ENCODE measurements at places on chromosomes 4 and X.

DNA sequence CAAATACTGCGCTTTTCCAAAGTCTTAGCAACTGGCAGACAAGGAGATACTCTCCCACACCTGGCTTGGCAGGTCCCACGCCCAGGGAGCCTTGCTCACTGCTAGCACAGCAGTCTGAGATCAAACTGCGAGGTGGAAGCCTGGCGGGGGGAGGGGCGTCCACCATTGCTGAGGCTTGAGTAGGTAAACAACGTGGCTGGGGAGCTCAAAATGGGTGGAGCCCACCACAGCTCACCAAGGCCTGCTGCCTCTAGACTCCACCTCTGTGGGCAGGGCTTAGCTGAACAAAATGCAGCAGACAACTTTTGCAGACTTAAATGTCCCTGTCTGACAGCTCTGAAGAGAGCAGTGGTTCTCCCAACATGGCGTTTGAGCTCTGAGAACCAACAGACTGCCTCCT, 23.0 kb upstream of the NFKB1 start:
- no peak for DNase-seq

DNA sequence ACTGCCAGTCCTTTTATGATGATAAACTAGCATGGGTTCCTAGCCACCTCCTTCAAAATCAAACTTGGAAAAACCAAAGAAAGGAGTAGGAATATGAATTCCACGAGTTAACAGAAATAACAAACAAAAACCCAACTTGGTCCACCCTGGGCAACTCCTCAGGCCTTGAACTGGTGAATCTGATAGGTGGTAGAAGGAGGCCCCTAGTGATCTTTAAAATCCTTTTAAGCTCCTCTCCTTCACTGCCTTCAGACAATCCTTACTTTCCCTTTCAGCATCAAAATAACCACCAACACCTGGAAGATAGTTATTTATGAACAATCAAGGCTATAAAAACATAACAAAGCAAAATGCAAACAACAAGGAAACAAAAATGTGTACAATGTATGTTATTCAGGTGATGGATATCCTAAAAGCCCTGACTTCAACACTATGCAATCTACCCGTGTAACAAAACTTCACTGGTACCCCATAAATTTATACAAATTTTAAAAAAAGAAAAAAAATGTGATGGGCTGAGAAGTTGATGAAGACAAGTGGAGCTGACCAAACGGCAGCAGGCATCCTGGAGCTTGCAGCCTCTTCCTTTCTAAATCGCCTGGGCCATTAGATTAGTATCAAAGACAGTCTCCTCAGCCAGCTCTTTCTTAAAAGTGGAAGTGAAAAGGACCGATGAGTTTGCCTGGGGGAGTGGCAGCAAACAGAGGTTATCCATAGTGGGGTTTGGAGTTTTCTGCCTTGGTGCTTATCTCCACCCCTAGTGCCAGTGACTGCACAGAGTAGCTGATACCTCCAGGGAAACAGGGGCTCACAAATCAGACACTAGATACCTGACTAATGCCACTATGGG, 179.6 kb downstream of the TMA16 start:
- DNase-seq: no peak

DNA sequence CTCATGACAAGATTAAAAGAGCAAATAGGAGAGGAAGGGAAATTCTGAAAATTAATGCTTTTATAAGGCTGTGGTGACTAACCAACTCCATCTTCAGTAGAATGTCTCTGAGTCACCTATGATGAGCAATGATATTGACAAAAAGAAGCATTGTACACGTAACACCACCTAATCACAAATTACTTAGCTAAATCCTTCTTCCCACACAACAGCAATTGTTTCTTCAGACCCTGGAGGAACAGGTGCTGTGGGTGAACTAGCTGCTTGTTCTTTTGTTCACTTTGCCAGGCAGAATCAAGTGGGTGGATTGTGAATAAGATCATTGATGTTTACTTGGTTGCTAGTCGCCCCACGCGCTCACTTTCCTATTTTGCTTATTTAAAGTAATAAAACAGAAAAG, 315.5 kb downstream of the CAMK2D start:
- no peak for DNase-seq

DNA sequence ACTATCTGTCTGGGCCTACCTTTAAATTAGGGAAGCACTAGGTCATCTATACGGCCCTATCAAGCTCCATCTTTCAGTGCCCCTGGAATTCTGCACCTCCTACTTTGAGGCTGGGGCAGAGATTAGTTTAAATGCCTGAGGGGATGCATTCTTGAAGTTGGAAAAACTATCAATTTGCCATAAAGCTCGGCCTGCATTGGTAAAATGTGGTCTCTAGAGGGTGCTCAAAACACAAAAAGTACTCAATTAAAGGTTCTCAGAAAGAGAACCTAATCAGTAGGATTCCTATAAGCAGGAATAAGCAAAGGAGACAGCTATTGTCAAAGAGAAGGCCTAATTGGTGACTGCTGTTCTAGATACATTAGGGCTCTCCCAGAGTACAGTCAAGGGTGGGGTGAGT, 111.7 kb downstream of the AMER1 start:
- no peak for DNase-seq

DNA sequence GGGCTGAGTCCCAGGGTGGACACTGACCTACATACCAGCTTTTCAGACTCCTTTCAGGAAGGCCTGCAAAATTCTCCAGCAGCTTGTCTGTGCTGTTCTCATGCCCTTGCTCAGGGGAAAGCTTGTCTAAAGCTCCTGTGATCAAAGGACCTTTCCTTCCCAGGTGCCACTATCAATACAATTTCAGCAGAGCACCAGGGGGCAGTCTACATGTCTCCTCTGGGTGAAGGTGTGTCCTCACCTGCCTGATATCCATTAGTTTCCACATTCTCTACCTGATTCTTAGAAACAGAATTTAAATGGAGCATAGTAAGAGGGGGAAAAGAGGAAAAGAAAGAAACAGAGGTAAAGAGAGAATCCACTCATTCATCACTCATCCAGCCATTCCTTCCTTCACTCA, 114.2 kb downstream of the PPARGC1A start:
- no peak for DNase-seq

DNA sequence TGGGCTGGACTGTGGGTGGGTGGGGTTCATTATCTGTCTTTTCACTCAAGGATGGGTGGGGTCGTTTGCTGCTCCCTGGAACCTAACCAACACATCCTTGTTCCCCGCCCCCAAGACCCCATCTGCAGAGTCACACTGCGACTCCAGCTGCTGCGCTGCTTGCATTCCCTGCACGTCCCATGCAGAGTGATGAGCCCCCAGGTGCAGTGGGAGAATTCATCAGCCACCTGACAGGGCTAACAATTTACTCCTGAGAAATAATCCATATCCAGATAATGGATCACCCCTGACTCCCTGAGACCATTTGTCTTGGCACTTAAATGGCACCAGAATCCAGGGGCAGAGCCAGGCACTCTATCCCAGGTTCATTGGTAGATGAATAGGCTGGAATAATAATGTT, 12.4 kb upstream of the ARHGAP36 start:
- no peak for DNase-seq

DNA sequence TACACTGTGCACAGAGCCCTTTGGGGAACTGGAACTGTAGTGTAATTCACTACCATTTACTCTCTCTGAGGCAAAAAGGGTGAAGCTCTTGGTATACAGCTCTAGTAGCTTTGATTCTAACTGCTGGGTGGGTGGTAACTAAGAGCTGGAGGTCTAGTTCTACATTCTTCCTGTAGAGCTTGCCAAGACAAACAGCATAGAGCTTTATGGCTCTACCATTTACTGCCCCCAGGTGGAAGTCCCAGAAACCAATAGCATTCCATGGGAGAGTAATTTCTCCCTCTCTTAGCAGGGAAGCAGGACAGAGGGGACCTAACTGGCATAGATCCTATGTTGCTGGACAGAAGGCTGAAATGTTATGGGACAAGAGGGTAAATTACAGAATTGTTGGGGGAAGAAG, 26.7 kb downstream of the HDAC8 start:
- no peak for DNase-seq

GRCh38 chrX:47863187-47863586, 26.5 kb downstream of the ZNF81 start:
- no peak for DNase-seq

DNA sequence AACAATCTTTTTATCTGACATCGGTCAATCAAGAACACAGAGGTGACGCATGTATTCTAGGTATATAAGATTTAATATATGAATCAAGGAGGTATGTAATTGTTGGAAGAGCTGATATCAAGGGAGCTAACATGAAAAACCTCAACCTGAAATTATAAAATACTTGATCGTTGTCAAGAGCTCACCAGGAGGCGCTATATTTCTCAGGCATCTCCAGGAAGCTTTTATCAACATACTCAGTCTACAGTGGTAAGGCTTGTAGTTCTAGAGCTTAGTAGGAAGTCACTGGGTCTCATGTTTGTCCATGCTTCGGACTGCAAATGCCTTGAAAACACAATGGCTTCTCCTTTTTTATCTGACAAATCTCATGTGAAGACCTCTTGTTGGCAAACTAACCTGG, 156.1 kb downstream of the GRXCR1 start:
- no peak for DNase-seq

GRCh38 chr4:145061318-145061920, 36.6 kb downstream of the ANAPC10 start:
- no peak for DNase-seq

DNA sequence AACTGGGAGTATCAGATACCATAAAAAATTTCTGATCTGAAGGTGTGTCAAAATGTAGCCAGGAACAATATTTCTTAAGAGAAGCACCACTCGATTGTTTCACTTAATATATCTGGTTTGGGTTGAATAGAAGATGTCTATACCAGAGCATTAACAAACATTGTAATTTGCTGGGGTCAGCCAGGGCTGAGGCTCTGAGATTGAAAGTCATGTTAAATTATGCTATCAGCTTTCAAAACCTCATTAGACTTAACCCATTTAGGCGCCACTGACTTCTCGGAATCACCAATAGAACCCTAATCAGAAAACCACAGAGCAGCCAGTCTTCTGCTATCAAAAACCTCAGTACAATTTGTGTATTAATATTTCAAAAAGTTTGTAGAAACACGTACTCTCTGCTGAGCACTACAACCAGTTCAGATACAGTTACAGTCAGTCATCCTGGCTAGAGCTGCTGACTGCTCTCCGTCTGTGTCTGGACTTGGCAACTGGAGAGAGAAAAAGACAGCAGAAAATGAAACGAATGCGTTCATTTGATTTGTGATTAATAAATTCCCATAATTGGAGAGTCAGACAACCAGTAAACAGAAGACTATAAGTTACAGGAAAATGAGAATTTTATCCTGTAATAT, 848.6 kb upstream of the PABPC4L start:
- no peak for DNase-seq

DNA sequence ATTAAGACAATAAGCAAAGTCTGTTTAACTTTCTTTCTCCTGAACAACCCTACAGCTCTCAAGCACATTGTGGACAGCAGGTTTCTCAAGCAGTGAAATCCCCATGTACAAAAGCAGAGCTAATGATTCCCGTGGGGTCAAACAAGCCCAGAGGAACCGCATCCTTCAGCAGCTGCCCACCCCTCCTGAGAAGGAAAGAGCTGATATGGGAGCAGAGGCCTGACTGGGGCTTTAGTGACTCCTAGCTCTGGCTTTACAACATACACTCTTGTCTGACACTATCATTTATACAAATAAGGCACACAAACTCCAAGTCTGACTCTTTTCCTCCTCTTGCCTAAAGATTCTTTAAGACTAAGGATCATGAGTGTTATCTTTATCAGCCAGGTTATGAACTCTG, 32.8 kb downstream of the HDAC8 start:
- no peak for DNase-seq

GRCh38 chr4:173528378-173529321, 1.4 kb downstream of the HAND2 start:
- no peak for DNase-seq

DNA sequence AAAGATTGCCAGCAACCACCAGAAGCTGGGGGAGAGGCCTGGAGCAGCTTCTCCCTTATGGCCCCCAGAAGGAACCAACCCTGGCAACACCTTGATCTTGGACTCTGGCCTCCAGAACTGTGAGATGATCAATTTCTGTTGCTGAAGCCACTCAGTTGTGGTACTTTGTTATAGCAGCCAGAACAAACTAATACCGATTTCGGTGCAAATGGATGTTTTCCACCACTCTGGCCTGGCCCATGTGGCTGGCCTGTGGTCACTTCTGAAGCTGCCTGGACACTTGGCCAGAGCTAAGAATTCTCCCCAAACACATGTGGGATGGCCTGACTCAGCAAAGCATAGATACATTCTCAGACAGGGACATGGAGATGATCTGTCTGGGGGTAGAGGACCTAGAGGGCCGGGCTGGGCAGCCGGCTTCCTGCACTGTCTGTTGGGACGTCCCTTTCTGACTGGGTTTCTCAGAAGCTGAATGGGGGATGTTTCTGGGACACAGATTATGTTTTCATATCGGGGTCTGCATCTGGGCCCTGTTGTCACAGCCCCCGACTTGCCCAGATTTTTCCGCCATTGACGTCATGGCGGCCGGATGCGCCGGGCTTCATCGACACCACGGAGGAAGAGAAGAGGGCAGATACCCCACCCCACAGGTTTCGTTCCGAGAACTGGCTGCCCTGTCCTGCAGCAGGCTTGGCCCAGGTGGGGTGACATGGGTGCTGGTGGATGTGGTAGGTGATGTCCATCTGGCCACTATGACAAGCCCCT, 4.1 kb downstream of the FOXP3 start:
- DNase-seq: no peak

DNA sequence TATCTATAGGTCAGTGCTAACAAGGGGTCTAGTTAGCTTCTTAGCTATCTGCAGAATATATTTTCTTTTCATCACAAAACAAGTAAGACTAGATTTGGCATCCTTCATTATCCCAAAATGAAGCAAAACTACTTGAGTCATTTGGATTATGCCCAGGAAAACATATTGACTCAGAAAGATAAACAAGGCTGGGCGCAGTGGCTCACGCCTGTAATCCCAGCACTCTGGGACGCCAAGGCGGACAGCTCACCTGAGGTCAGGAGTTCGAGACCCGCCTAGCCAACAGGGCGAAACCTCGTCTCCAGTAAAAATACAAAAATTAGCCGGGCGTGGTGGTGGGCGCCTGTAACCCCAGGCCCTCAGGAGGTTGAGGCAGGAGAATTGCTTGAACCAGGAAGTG, 18.0 kb upstream of the MND1 start:
- DNase-seq: no peak

DNA sequence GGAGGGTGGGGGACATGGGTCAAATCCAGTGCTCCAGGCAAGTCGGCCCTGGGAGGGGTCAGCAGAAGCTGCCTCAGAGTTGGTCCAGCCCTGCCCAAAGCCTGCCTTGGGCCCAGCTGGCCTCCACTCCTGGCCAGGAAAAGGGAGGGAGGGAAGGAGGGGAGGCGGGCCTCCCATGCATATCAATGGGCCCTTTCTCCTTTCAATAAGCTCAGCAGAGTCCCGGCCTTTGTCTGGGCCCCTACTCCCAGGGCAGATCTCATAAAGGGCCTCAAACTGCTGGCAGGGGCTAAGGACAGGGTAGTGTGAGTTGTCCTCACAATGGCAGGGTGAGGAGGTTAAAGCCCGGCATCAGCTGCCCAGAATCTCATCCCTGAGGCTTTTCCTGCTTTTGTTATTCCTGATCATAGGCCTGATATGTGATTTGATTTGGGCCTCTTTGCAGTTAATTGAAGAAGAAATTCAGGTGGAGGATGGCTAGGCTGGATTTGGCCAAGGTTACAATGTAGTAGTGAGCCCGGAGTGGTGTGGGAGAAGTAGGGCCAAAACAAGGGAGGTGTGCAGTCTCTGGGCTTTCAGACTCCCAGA, 121.1 kb upstream of the ATP6AP2 start:
- peak; percentile 83 for DNase-seq

Data from posterior cingulate gyrus (tissue), 11 donors.